Fibroblast of skin of scalp (primary cell): ENCODE measurements at places on chromosomes 3 and 15.

DNA sequence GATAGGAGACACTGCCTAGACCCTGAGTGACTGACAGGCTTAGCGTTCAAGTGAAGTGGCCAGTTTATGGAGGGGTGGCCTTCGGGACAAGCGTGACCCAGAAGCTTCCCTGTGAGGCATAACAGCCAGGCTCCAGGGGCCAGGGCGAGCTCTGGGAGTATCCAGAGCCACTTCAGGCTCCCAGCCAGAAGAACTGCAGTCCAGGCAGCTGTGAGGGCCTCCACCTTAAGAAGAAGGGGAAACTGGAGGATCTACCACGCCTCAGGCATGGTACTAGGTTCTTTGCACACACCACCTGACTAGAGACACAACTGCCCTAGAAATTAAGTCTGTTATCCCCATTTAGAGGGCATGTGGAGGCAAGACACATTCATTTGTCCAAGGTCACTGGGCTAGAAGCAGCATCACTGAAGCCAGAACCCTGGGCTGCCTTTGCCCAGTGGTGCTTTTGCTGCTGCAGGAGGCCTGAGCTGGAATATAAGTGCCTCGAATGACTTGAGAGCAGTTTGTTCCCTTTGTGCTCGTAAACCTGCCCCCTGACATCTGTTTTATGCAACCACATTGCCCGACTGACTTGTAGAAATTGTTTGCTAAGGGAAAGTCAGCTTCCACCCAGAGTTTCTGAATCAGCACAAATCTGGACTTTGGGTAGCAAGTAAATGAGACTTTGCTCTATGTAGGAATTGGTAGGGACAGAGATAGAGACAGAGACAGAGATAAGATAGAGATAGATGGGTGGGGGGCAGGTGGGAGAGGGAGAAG lies 23.3 kb downstream of the RASGRF1 start:
- no peak for DNase-seq

DNA sequence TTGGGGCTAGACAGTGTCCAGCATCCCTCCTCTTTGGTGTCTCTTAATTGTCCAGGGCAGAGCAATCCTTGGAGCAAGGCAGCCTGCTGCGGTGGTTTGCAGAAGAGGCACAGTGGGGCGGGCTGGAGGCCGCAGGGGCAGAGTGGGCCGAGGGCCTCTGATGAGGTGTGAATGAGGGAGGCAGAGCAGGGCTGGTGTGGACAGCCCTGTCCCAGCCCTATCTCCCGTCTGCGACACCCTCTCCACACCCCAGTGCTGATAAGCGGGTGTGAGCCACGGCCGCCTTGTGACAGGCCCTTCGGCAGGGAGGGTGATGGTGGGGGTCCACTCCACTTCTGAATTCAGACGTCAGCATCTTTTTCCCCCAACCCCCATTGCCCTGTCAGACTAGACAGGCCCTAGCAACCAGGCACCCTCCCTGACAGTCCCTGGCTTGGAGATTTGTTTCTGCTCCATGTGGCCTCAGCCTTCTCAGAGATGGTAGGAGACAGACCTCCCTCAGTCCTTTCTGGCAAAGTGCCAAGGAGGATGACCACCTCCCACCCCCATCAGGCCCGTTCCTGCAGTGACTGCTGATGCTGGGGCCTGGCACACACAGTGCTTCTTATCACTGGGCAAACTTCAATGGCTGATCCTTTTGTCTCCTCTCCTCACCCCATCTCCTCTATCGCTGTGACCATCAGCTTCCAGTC lies 37.3 kb downstream of the EXOG start:
- DNase-seq: no peak

GRCh38 chr3:139096670-139097069 lies 52.0 kb upstream of the PRR23C start:
- DNase-seq: no peak

DNA sequence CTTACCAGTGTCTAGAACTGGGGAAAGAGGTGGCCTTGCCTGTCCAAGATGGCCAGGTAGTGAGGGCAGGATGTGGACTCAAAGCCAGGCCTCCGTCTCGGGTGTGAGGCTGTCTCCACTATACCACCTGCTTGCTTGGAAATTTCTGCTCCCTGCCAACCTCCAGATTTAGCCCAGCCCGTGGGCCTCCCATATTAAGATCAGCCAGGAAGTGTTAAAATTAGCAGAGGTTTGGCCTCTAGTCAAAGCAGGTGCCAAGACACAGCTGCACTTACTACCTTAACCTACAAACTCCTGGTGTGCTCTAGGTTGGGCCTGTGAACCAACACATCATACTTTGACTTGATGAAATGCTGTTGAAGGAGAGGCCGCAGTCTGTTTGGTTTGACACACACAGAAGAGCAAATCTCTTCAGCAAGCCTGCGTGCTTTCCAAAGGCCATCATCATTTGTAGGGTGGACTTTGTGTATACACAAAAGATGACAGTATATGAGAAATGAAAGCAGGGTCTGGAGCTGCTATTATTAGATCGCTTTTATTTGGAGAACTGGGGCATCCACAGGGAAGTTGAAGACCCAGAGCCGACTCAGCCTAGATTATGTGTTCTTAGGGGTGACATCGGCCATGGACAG lies 206.5 kb downstream of the XXYLT1 start:
- no peak for DNase-seq
